HuH-7.5 (cell line): ENCODE measurements at places on chromosomes 6 and 20.

DNA sequence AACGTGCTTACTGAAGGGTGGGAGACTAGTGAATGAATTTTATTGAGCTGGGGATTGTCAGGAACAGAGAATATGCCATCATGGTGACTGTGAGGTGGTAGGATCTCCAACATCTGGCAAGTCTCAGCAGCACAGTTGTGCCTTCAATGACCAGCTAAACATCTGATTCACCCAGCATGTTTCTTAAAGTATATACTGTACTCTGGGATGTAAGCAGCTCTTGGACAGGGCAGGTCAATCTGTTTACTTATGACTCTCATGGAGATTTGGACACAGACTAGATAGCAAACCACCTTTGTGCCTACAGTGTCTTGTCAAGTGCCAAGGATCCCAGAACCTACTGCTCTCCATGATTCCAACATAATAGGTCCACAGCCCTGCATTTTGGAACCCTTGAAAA lies 801.0 kb upstream of the CITED2 start:
- no peak for DNase-seq

- DNase-seq = no peak
Observed at GRCh38 chr6:96460052-96460700, 61.4 kb upstream of the UFL1 start.

GRCh38 chr20:49573900-49574416 lies 6.0 kb upstream of the PTGIS start:
- DNase-seq = no peak

- DNase-seq = no peak
Observed at GRCh38 chr6:28215425-28215824, 9.7 kb upstream of the ZSCAN9 start.

DNA sequence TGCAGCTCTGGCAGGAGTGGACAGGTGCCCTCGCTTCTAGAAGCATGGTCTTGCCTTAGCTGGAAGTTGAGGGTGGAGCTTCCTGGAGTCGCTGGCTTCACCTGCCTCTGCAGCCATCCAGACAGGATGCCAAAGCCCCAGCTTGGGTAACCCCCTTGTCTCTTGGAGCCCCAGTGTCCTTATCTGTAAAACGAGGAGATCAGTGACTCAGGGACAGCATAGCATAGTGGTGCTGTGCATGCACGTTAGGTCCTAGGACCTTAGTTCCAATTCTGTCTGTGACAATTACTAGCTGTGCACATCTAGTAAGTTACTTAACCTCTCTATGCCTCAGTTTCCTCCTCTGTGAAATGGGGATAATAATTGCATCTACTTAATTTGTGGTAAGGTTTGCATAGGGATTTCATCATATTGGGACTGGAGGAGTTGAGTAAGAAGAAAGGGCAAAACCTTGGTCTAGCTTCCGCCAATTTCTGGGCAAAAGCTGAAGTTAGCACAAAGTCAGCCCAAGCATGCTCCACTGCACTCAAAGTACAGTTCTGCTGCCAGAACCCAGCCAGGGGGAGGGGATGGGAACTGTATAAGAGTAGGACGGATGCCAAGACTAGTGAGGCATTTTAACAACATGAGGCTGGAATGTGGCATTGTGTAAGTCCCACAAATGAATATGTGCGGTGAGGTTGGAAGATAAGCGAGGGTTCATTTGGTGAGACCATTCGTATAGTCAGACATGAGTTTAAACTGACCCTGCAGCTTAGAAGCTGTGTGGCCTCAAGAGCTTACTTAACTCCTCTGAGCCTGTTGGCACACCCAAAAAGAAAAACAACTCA lies 24.5 kb downstream of the TOX2 start:
- no peak for DNase-seq
